NCI-H526 (cell line): ENCODE measurements at places on chromosomes 3 and 15.

DNA sequence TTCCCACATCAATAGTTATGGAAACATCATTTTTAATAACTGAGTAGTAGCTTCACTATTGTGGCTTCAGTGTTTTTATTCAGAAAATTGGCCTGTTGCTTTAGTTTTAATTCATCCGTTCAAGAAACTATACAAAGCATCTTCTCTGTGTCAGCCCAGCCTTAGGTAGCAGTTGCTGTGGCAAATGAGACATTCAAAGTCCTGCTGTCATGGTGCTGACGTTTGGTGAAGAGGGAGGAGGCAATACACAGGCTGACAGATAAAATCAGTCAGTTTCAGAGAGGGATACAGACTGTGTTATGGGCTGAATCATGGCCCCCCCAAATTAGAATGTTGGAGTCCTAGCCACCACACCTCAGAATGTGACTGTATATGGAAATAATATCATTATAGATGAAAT is 56.5 kb downstream of the SLC7A14 start:
- DNase-seq, result no peak

DNA sequence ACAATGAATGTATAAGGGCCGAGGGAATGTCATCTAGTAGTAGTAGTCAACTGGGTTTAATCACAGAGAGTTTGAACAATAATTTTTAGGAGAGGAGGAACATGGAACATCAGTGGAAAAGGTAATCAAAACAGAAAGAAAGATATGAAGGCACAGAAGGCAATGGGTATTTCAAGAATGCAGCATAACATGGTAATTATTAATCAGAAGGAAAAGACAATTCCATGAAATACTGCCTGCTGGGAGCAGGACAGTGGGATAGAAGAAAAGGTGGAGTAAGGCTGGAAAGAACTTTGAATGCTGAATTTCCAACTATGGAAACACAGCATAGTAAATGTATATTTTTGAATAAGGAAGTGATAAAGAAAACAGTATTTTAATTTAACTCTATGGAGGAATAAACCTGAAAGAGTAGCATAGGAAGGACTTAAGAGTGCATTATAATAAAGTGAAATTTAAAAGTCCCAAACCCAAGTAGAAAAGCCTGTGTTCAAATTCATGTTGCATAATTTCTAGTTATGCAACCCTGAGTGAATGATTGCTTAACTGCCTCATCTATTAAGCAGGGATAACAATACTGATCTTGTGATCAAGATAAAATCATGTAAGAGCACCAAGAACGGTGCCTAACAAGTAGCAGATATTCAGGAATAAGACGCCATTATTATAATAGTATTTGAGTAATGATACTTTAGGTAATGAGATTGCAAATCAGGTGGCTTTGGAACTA is 357.7 kb downstream of the TBC1D5 start:
- peak; percentile 49 for DNase-seq

- no peak for DNase-seq
Measured at GRCh38 chr3:116030131-116030850, 407.0 kb downstream of the GAP43 start.

DNA sequence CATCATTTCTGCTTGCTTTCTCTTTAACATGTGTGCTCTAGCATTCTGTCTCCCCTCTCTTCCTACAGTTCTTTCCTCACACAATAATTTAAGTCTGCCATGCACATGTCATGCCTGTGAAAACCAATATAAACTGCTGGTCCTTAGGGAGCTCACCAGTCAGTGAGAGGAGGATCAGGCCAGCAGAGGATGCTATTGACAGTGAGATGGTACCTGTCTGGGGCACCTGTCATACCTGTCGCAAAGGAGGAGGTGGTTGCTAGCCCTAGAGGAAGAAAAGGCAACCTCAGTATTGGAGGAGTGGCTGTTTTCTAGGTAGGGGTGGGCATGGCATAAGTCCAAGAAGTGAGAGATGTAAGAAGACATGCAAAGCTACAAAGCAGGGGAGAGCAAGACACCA is 194.6 kb downstream of the GABRG3 start:
- DNase-seq, result peak; percentile 2

- DNase-seq, result peak; percentile 44
Measured at GRCh38 chr15:32649342-32649741, 7.8 kb downstream of the SCG5 start.

GRCh38 chr15:49831206-49831965 is 210.5 kb downstream of the DTWD1 start:
- no peak for DNase-seq
